ENCODE measurements at places on chromosomes 1 and 21.

DNA sequence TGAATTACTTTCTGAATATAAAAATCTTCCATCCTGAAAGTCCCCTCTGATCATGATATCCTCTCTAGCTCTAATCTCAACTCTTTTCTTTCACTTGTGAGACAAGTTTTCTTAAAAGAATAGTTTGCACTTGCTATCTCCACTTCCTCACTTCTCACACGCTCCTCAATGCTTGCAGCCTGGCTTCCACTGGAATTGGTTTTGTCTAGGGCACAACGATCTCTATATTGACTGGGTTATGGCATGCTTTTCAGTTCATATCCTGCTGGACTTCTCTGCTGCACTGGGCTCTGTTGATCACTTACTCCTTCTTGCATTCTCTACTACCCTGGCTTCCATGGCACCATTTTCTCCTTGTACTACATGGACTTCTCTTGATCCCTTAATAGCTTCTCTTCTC, 474 bp downstream of the FCRLA start:
- no peak for DNase-seq

DNA sequence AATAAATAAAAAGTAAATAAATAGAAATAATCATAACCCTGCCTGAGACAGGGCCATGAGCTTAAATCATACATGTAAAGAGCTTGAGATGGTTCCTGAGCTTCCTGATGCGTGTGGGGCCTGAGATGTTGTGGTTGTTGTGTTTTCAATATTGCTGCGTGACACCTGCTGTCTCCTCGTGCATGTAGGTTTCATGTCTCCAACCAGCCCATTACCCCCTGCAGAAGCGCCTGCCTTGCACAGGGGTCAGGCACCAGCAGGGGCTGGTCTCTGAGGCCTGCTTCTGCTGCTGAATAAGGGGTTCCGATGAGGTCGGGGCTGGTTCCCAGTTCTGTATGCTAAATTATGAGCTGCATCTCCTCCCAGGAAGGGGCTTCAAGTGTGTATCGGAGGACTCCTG, 15.9 kb downstream of the UMODL1 start:
- no peak for DNase-seq

DNA sequence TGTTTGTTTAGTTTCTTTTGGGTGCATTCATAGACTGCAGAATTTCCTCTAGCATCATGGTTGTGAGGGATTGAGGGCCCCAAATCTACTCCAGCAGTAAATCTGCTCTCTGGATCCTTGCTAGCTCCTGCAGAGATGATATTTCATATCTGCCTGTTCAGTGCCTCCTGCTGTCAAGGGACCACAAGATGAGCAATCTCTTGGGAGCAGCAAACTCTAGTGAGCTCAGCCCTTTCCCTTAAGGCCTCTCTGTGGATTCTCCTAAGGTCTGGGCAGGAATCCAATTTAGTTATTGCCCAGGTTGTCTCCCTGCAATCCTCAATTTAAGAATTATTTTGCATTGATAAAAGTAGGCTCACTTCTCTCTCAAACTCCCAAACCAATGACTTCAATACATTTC, 76.9 kb downstream of the RGS18 start:
- no peak for DNase-seq

DNA sequence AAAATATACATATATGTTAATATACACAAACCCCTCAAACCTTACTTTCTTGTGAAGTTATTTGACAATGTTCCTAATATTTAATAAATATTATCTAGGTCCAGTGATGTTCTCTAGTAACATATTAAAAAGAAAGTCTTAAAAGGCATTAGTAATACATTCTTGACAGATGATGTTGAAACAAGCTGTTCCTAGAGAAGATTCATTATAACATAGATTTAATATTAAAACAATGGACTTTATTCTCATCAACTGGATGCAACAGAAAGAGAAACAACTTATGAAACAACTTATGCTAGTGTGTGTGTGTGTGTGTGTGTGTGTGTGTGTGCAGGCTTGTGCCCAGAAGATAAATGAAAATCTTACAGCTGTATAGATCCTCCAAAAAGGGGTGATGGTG, 68.5 kb upstream of the PLXNA2 start:
- no peak for DNase-seq

DNA sequence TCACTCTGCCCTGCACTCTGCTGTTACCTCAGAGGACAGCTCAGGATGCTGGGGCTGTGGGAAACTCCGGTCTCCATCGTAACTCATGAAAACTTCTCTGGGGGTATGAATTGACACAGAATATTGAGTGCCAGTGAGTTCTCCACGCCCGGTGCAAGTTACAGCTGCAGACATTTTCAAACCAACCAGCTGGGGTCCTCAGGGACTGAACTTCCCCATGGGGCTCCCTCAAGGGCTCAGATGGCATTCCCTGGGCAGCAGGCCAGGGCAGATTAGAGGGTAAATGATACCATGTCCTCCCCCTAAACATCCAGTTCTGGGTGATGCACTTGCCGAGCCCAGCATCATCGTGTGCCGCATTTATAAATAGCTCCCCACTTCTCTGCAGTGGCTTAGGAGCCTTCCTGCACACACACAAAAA, 27.8 kb upstream of the CCSAP start:
- no peak for DNase-seq

DNA sequence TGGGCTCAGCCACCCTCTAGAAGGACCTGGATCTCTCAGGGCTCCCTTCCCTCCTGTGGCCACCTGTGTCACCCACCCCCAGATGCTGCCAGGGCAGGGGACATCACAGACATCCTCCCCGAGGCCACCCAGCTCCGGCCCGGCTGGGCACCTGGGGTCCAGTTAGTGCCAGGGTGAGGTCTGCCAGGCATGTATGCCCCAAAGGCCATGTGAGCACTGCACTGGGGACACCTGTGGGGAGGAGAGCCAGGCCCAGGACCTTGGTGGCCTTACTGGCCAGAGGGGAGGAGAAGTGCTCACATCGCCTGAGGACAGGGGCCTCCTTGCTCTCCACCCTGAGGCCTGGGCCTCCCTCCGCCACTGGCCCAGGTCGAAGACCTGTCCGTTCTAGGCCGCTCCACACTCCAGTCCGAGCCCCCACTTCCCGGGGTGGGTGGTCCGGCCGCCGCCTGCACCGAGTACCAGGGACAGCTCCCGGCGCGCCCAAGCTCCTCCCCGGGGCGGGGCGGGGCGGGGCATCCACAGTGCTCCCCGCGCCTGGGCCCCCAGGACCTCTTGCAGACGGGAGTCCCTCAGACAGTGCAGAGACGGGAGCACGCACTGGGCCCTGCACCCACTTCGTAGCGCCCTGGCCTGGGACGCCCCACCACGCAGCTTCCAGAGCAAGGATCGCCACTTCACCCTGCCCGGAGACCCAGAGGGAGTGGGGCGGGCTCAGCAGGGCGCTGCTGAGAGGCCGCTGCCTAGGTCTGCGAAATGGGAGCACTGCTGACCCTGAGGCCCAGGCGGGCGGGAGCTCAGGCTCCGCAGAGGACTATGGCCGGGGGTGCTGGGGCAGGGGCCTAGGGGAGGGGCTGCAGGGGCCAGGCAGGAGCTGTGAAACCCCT, 34.3 kb upstream of the CCDC27 start:
- no peak for DNase-seq

DNA sequence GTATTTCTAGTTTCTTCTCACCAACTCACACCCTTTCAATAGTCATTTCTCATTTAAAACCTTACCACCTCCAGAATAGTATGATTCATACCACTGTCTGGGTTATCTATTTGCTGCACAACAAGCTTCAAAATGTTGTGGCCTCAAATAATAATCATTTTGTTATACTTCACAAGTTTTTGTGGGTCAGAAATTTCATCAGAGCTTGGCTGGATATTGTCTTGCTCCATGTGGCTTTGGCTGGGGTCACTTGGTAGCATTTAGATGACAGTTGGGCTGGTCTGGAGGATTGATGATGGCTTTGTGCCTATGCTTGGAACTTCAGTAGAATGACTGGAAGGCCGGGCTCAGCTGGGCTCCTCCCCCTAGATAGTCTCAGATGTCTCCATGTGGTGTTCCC, 66.0 kb downstream of the TGFB2 start:
- DNase-seq: no peak

DNA sequence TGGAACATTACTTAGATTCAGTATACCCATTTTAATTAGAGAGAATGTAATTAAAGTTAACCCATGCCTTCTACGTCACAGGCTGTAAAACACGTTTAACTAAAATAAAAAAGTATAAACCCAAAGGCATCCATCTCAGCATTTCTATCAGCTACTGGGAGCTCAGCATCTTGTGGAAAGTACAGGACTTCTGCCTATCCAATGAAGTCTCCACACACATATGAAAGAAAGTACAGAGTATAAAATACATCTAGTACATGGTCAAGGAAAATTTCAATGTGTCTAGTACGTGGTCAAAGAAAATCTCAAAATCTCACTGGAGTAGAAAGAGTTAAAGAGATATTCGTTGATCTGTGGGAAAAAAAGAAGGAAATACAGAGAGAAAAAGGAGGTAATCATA, 141.4 kb upstream of the ZNHIT6 start:
- DNase-seq: no peak

GRCh38 chr1:162215902-162216301, 146.4 kb downstream of the NOS1AP start:
- no peak for DNase-seq

DNA sequence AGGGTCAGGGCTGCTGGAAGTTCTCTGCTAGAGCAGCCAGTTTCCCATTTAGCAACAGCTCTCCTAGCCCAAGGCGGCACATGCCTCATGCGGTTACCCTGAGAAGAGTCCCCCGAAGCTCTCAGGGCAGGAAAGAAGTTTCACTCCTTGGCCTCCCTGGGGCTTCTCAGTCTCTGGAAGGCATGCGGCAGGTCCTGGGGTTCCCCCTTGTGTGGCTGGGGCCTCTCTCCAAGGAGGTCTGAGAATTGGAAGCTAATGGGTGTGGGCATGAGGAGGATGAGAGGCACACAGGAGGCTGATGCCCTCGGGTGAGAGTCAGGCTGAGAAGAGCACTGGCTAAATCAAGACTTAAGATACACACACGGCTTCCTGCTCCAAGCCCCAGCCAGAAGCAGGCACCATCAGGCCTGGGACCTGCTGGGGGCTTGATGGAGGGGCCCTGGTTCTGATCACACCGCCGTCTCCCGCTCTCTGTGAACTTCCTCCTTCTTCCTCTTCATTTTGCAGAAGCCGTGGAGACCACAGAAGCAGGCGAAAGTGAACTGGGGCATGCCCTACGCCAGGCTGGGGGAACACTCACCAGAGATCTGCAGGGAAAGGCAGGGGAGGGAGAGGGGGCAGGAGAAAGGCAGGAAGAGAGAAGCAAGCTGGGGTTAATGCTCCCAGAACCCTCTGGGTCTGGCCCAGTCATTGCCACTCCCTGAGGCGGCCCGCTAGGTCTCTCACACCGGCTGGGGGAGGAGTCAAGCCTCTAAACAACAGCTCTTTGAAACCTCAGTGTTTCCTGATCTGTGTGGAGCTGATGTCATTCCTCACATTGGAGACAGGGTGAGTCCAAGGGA, 15.1 kb downstream of the BLACAT1 start:
- peak; percentile 72 for DNase-seq

- no peak for DNase-seq
These were observed 131.1 kb downstream of the HLCS start for GRCh38 chr21:36835383-36835795.

- DNase-seq: no peak
These were observed 147.8 kb upstream of the MAGI3 start for GRCh38 chr1:113242481-113242880.

GRCh38 chr1:206445116-206445515, 25.2 kb upstream of the IKBKE start:
- DNase-seq: no peak

DNA sequence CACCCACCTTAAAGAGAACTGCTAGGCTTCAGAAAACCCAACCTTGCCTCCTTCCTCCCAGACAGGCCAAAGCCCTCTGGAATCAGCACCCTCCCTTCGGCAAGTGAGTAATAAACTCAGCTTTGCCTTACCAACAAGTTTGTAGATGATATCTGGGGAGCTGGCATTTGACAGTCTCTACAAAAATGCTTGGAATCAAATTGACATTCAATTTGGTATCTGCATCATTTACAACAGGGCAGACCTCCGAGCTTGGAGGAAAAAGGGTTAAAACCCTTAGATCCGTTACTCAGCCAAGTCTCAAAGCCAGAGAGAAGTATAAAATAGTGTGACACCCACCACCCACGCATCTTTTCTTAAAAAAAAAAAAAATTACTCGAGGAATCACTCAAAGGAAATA, 149.3 kb upstream of the EDN2 start:
- DNase-seq: no peak

DNA sequence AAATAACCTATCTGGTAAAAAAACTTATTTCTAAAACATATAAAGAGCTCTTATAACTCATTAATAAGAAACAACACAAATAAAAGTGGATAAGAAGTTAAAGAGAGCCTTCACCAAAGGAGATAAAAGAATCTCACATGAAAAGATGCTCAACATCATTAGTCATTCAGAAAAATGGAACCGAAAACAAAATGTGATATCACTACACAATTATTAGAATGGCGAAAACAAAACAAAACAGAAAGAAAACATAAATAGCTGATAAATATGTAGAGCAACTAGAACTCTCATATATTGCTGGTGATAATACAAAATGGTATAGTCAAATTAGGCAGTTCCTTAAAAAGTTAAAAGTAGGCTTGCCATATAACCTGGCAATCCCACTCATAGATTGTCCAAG, 1109.3 kb downstream of the PLA2G4A start:
- no peak for DNase-seq

- DNase-seq: no peak
These were observed 26.8 kb upstream of the CADM3 start for GRCh38 chr1:159144571-159144970.

GRCh38 chr21:42754270-42754933, 101.0 kb downstream of the PDE9A start:
- no peak for DNase-seq

- DNase-seq: no peak
These were observed 75.4 kb downstream of the VWA5B1 start for GRCh38 chr1:20366056-20366462.

- no peak for DNase-seq
These were observed 122.6 kb upstream of the ZNHIT6 start for GRCh38 chr1:85830837-85831236.

- DNase-seq: no peak
These were observed 81.5 kb upstream of the ZP4 start for GRCh38 chr1:237972186-237972585.

DNA sequence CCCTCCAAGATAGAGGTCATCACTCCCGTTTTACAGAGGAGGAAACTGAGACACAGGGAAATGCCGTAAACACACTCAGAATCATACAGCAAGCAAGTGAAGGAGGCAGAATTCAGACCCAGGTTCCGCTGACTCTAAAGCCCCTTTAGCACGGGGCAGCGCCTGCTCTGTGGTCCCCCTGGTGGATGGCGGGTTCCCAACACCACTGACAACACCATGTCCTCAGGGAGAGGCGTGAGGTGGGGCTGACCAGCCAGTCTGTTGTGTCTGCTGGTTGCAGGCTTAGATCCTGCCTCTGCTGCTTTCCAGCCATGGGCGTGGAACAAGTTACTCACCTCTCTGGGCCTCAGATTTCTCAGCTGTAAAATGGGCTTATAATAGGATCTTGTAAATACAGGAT, 617.3 kb downstream of the MATN1 start:
- DNase-seq: no peak
